Mammary epithelial cell (primary cell): ENCODE measurements at places on chromosomes 5 and 9. TPM values are rescaled to one million over a fixed set of nuclear protein-coding genes. Genes with fewer than 3 reads are reported as not detected.

THG1L gene
- 11.3 TPM for total RNA-seq

LCN12 gene
- total RNA-seq, result 0.68 TPM in 1 of 2 replicates, not detected in the other

KCNN2 gene
- not detected in 2 replicates for total RNA-seq

AIF1L gene
- 4.7 and 5.2 TPM in 2 replicates for total RNA-seq

PCDHAC2 gene
- 3.7 TPM for total RNA-seq

ACOT12 gene
- not detected in 2 replicates for total RNA-seq

NMUR2 gene
- total RNA-seq, result not detected

CCDC127 gene
- 4.5 TPM for total RNA-seq

TMEM252 gene
- total RNA-seq, result not detected in 2 replicates

MCTP1 gene
- 16.8 and 31.9 TPM in 2 replicates for total RNA-seq

LRRC70 gene
- 0.38 and 1.1 TPM in 2 replicates for total RNA-seq

RASGEF1C gene
- total RNA-seq, result not detected in 2 replicates

NRG2 gene
- 0.48 and 3.9 TPM in 2 replicates for total RNA-seq

DBH gene
- not detected for total RNA-seq
